ENCODE measurements at places on chromosomes 6 and 20. TPM values are rescaled to one million over a fixed set of nuclear protein-coding genes. Genes with fewer than 3 reads are reported as not detected.
A peak's percentile ranks its signal among the peaks of the same experiment; 100 is the strongest.

The CTCFL gene
- total RNA-seq: not detected

The AGER gene
- 4.8 TPM for total RNA-seq

The SNX21 gene
- total RNA-seq: 67.3 TPM

The APOBEC2 gene
- 552 TPM for total RNA-seq

- DNase-seq: no peak
Observed at GRCh38 chr6:101550451-101550850, 156.9 kb downstream of the GRIK2 start.

DNA sequence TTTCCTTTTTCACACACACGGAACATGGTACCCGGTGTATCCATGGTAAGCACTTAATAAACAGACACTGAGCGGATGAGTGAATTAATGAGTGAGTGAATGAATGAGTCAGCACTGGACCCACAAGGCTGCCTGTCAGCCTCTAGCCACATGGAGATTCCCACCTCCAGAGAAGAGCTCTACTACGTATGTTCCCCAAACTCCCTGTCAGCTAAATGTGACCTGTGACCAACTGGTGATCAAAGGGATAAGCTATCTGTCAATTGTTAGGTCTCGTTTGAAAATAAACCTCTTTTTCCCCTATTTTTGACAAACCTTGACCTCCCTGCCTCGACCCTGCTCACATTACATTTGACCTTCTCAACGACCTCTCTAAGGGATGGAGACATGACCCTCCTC is 24.5 kb upstream of the TAF8 start:
- DNase-seq: no peak

DNA sequence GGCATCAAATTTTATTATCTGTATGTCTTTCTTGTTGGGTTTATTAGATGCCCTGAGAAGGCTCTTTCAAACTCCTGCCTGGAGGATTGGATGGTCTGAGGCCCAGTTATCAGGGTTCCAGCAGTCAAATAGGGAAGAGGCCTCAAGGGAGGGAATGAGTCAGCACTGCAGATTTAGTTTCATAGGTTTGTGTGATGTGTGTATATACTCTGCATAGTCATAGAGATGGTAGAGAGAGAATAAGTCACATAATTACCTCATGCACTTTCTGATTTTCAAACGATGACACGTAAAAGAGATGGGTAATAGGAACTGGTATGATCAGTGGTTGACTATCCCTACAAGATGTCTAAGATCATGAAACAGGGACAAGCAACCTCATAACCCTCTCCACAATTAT is 82.1 kb downstream of the ADAT2 start:
- no peak for DNase-seq

- DNase-seq: no peak
Observed at GRCh38 chr6:30875244-30876038, 8.9 kb upstream of the DDR1 start.

DNA sequence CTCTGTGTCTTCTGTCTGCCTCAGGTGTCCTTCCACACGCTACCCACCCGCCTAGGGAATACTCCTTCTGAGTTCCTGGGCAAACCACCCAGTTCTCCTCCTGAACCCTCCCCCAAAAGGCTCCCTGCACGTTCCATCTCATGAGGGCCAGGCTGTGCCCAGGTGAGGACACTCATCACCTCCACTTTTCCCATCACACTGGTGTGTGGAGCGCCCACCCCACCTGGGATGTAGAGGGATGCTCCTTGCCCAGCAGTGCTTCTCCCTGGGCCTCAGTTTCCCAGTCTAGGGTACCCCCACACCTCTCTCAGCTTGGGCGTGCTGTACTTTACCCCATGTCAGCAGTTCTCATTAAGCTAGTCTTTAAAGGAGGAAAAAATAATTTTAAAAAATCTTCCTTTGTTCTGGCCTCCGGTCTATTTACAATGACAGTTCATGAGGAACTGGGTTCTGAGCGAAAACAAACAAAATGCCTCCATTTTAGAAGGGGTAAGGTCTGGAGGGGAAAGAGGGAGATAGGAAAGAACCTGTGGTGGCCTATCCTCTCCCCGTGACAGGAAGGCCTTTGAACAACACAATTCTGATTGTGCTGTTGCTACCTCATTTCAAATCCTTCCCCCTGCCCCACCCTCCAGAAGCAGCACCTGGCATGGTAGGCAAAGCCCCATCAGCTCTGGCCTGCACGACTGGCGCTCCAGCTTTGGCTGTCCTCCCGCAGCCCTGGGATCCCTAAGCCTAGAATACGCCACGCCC is 1.7 kb upstream of the C20orf203 start:
- DNase-seq: no peak

DNA sequence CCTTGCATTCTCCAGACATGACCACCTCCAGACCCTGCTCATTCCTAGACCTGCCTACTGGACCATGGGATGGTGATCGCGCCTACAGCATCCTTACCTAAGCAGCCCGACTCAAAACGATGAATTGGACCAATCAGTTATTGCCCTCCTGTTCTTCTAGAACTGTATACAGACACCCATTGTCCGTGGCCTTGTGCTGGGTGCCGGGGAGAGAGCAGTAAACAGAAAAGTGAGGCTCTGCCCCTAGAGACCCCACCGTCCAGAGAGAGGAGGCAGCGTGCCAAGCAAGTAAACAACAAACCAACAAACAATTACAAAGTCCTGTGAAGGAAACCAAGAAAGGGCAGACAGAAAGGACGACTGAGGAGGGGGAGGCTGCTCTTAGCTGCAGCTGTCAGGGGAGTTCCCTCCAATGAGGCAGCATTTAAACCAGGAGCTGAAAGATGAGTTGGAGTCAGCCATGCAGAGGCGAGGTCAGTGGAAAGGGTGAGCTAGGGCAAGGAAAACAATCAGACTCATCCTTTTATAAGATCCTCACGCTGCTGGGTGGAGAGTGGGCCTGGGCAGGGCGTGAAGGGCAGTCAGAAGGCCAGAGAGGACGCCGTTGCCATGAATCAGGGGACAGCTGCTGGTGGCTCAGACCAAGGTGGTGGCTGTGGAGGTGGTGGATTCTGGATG is 37.6 kb upstream of the BLCAP start:
- peak; percentile 76 for DNase-seq

DNA sequence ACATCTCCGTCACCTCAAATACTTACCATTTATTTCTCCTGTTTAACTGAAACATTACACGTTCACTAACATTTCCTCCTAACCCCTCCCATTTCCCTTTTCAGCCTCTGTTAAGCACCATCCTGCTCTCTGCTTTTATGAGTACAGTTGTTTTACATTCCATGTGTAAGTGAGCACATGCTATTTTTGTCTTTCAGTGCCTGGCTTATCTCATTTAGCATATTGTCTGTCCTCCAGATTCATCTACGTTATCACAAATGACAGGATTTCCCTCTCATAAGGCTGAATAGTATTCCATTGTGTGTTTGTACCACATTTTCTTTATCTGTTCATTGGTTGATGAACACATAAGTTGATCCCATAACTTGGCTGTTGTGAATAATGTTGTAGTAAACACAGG is 22.7 kb downstream of the TAF11 start:
- peak; percentile 64 for DNase-seq

DNA sequence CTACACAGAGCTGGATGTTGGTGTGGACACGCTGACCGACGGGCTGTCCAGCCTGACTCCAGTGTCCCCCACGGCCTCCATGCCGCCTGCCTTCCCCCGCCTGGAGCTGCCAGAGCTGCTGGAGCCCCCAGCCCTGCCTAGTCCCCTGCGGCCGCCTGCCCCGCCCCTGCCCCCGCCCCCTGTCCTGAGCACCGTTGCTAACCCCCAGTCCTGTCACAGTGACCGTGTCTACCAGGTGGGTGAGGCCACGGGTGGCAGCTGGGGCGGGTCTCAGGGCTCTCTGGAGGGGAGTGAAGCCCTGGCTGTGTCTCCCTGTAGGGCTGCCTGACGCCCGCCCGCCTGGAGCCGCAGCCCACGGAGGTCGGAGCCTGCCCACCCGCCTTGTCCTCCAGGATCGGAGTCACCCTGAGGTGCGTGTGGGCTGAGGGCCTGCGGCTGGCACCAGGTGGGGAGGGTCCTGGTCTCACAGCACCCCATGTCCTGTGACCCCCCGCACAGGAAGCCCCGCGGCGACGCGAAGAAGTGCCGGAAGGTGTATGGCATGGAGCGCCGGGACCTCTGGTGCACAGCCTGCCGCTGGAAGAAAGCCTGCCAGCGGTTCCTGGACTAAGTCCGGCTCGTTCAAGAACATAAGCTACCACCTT is 2.9 kb downstream of the SLC2A4RG start:
- no peak for DNase-seq

GRCh38 chr20:57849121-57849520 is 139.3 kb upstream of the PMEPA1 start:
- DNase-seq: no peak

GRCh38 chr6:135109761-135110160 is 55.1 kb upstream of the HBS1L start:
- no peak for DNase-seq

DNA sequence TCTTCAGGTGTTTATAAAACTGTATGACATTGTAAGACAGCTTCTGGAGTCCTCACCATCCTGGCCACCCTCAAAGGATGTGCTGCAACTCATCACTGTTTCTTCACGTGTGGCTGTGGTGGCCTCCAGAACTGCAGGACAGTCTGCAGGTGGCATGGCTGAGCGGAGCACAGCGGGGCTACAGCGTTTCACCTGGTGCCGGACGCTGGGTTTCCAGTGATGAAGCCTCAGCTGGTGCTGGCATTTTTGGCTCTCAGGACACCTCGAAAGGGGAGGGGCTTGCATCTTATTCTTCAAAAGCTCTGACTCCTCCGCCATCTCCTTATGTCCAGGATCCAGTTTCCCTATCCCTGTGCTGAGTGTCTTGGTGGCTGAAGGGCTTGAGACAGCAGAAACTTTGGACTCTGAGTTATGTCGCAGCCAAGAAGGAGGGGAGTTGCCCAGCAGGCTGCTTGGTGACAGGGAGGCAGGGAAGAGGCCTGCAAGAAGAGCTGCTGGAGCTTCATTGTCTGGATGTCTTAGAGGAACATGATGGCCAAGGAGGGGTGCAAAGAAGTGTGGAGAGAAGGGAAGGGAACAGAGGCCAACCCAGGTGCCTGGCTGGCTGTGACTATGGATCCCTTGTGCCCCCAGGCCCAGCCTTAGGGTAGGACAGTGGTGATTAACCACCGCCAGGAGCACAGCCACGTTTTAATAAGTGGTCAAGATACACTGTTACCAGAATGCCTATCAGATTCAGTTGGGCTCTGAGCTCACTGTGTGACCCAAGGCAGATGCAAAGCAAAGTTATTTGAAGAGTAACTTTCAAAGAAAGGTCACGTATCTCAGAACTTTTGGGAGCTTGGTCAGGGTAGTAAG is 58.7 kb downstream of the GTF2H5 start:
- no peak for DNase-seq

DNA sequence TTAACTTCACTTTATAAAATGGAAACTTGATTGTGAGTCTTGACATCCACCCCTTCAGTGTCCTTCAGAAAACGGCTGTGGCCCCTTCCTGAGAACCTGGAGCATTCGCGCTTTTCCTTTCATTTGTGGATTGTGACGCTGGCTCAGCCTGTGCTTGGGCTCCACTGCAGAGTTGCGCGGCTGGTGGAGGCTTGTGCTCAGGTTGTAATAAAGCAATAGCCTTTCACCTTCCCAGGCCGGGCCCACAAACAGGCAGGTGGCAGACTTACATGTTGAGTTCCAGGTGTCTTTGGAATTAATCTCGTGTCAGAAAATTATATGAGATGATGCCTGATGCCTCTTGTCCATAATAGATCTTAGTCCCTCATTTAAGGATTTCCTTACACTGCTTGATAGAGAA is 199.9 kb downstream of the CDH4 start:
- no peak for DNase-seq
